Karpas-422 (cell line): ENCODE measurements at places on chromosomes 6 and 20. TPM values are rescaled to one million over a fixed set of nuclear protein-coding genes. Genes with fewer than 3 reads are reported as not detected.

- no peaks in the 10 kb centered on the region for H3K36me3 ChIP-seq
- no peak overlapping the region for H3K4me3 ChIP-seq
- H3K4me1 ChIP-seq = no peaks in the 10 kb centered on the region
- no peaks in the 10 kb centered on the region for H3K27me3 ChIP-seq
- no peak for DNase-seq
- no peak overlapping the region for H3K27ac ChIP-seq
Measured at GRCh38 chr6:82687855-82688254, 324.2 kb downstream of the TPBG start.

GRCh38 chr20:4795394-4795793 is 73.7 kb downstream of the PRND start:
- peaks cover 22% of the 10 kb centered on the region for H3K4me1 ChIP-seq
- peak overlapping the region; percentile 65 for H3K27ac ChIP-seq
- peaks cover 76% of the 10 kb centered on the region for H3K36me3 ChIP-seq
- H3K4me3 ChIP-seq = no peak overlapping the region
- H3K27me3 ChIP-seq = no peaks in the 10 kb centered on the region
- peak; percentile 81 for DNase-seq

GRCh38 chr20:31719644-31720485 is 2.8 kb downstream of the BCL2L1 start:
- peak; percentile 52 for DNase-seq
- H3K27ac ChIP-seq = peak overlapping the region; percentile 94
- H3K4me3 ChIP-seq = peak overlapping the region; percentile 86

DNA sequence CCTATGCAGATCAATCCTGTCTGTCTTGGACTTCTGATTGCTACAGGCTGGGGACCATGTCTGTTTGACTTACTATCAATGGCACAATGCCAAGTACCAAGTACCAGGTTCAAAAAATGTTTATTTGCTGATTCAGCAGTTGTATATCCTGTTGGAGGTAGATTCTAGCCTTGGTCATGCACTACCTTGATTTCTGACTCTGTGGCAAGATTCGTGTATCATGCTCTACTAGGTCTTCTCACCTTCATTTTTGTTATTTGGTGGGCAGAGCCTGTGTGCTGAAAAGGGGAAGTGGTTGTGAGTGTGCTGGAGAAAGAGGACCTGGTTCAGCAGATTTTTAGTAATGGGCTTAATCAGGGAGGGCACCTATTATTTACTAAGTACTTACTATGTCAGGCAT is 192.4 kb upstream of the MYLIP start:
- no peaks in the 10 kb centered on the region for H3K36me3 ChIP-seq
- no peak overlapping the region for H3K27ac ChIP-seq
- no peak overlapping the region for H3K4me3 ChIP-seq
- DNase-seq = peak; percentile 63

DNA sequence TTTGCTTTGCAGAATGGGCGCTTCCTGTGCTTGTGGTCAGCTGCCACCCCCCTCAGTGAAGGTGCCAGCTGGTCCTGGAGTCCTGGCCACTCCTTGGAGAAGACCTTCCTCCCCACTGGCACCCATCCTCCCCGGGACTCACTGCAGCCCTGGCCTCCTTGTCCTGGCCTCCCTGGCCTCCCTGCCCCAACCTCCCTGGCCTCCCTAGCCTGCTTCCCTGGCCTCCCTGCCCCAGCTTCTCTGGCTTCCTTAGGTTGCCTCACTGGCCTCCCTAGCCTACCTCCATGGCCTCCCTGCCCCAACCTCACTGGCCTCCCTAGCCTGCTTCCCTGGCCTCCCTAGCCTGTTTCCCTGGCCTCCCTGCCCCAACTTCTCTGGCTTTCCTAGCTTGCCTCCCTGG is 297.8 kb downstream of the CDH4 start:
- 0 out of 2 replicates have a peak, but pooled peaks cover 2% of the 10 kb centered on the region for H3K27me3 ChIP-seq
- no peak for DNase-seq
- no peaks in the 10 kb centered on the region for H3K4me1 ChIP-seq
- H3K36me3 ChIP-seq = no peaks in the 10 kb centered on the region
- no peak overlapping the region for H3K4me3 ChIP-seq

DNA sequence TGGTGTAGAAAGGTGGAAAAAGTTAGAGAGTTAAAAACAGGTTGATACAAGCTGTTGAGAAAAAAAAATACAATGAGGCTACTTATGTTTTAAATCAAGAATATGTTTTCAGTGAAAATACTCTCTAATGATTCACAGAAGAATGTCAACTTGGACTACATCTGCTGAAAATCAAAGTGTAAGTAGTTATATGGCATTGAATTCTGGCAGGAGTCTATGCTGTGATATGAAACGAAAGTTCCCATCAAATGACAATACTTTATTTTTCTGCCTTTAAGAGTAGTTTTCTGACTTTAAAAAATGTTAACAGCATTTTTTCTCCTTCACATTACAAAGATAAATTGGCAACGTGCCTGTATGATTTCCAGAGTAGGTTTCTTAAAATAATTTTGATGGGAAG is 158.3 kb downstream of the EYA4 start:
- no peak overlapping the region for H3K27ac ChIP-seq
- H3K36me3 ChIP-seq = no peaks in the 10 kb centered on the region
- DNase-seq = no peak
- no peaks in the 10 kb centered on the region for H3K4me1 ChIP-seq
- H3K4me3 ChIP-seq = no peak overlapping the region
- H3K27me3 ChIP-seq = no peaks in the 10 kb centered on the region

GRCh38 chr6:23410439-23410838 is 715.6 kb upstream of the NRSN1 start:
- no peak for DNase-seq
- no peaks in the 10 kb centered on the region for H3K4me1 ChIP-seq
- no peaks in the 10 kb centered on the region for H3K36me3 ChIP-seq
- no peak overlapping the region for H3K4me3 ChIP-seq
- no peaks in the 10 kb centered on the region for H3K27me3 ChIP-seq

DNA sequence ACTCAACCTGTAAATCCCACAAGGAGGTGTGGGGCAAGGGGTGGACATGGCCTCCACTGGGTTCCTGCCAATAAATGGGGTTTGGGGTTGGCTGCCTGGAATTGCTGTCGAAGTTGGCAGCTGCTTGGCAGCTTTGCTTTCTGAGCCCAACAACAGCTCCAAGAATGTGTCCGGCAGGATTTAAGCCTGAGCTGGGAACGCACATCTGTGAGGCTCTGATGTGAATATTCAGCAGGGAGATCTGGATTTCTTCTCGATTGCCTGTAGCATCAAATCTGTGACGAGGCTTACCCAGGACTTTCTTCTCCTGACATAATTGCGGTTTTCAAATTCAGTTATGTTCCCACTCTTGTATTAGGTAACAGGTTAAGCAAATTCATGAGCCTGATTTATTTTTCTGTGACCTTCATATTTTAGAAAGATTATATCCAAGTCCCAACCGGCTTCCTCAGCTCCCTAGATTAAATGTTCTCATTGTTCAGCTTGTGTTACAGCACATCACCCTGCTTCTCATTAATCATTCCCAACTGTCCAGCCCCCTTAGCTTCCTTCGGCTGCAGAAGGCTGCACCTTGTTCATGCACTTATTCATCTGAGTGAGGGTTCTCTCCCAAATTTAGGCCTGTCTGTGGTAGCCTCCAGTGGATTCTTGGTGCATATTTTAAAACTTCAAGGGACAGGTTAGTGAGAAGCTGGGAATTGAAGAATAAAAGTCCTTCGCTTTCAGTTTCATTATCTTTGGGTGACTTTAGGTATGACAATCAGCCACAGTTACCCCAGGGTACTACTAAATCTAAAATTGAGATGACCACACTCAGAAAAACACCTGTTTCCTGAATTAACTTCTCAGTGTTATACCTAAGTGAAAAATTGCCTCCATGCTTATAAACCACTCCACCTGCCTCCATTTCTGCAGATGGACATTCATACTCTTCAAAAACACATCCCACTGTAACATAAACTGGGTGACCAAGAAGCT is 310.0 kb downstream of the ESR1 start:
- H3K4me1 ChIP-seq = peaks cover 19% of the 10 kb centered on the region
- no peak overlapping the region for H3K4me3 ChIP-seq
- no peak for DNase-seq
- no peaks in the 10 kb centered on the region for H3K27me3 ChIP-seq
- no peak overlapping the region for H3K27ac ChIP-seq

GRCh38 chr6:112176175-112176574 is 78.2 kb downstream of the LAMA4 start:
- H3K4me3 ChIP-seq = no peak overlapping the region
- H3K27me3 ChIP-seq = no peaks in the 10 kb centered on the region
- DNase-seq = no peak
- no peaks in the 10 kb centered on the region for H3K36me3 ChIP-seq
- no peaks in the 10 kb centered on the region for H3K4me1 ChIP-seq

DNA sequence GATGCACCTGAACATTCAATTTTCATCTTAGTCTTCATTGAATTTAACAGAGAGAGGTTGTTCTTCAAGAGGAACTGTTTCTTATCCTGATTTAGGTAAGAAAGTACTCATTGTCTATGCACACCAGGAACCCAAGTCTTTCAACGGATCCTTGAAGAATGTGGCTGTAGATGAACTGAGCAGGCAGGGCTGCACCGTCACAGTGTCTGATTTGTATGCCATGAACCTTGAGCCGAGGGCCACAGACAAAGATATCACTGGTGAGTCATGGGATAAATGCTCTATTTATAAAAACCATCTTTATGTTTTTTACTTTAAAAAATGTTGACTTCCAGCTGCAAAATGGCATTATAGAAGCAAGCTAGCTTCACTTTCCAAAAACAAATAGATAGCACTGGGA is 10.2 kb downstream of the NQO2 start:
- H3K36me3 ChIP-seq = no peaks in the 10 kb centered on the region
- DNase-seq = no peak
- H3K27me3 ChIP-seq = no peaks in the 10 kb centered on the region
- H3K27ac ChIP-seq = no peak overlapping the region
- H3K4me3 ChIP-seq = no peak overlapping the region

The SPTLC3 gene
- total RNA-seq = not detected in 2 replicates

The C6orf52 gene
- total RNA-seq = not detected in 2 replicates

The ZNF165 gene
- total RNA-seq = 0.26 and 1.6 TPM in 2 replicates

The NKAPL gene
- 0.11 TPM in 1 of 2 replicates, not detected in the other for total RNA-seq

The TBX18 gene
- total RNA-seq = not detected in 2 replicates

The MICAL1 gene
- total RNA-seq = 59.4 and 71.6 TPM in 2 replicates

The DLK2 gene
- 1.5 and 3.1 TPM in 2 replicates for total RNA-seq
